ENCODE measurements at places on chromosomes 2 and 18.

DNA sequence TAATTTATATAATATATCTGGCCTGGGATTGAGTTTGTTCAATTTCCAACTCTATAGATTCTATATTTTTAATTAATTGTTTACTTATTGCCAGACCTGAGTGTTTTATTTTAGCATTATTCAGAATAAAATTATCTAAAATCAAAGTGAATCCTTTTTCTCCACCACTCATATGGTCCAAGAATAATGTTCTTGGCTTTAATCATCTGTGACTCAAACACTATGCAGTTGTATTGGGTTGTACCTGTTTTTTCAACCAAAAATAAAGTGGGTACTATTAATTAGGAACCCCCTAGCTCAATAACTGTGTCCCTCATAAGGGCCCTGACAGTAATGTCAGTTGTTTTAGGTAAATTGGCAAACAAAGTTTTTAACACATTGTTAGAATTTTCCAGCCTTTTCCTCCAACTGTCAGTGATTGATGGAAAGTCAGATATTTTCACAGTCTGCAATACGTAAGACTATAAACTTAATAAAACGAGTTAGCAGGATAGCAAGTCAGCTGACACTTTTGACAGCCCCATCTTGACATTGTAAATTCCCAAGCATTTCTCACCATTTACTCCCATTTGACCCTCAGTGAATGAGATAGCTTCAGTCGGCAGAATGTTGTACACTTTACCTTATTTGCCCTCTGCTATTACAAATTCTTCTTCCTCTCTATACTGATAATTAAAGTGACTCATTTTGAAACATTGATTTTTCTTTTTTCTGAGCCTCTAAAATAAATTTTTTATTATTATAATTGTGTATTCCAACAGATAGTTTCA is 587.4 kb downstream of the METTL4 start:
- DNase-seq = no peak

- DNase-seq = no peak
Measured at GRCh38 chr2:138029276-138029675, 65.0 kb downstream of the HNMT start.

DNA sequence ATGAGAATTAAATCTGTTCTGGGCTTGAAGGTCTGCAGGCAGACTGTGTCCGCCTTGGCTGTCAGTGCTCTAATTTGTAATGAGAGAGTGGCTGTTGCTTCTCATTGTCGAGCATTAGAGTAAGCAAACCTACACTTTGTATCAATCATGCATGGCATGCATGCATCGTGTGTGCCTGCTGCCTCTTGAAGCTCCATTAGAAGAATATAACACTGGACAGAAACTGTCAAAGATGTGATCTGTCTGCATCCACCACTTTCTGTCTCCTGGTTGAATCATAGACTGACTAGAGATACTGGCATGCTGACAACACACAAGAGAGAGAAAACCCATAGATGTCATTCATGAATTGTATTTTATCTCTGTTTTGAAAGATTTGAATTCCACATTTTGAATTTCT is 275.0 kb upstream of the NXPH2 start:
- no peak for DNase-seq

GRCh38 chr2:224145751-224146355 is 106.8 kb upstream of the SERPINE2 start:
- no peak for DNase-seq

DNA sequence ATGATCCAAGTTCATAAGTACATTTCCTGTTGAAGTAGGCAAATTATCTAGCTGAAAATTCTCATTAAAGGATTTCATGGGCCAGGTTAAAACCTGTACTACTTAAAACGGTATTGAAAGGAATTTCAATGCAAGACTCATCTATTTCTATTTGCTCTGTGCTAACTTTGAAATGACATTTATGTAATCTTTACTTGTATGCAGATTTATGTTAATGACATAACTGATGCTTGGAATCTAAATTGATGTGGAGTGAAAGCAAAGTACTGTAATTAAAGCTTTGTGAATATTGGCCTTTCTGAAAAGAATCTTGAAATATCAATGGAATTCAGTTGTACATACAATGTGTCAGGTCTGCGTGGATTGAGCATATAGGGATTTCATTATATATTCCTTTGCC is 390.0 kb downstream of the CPS1 start:
- DNase-seq = no peak

DNA sequence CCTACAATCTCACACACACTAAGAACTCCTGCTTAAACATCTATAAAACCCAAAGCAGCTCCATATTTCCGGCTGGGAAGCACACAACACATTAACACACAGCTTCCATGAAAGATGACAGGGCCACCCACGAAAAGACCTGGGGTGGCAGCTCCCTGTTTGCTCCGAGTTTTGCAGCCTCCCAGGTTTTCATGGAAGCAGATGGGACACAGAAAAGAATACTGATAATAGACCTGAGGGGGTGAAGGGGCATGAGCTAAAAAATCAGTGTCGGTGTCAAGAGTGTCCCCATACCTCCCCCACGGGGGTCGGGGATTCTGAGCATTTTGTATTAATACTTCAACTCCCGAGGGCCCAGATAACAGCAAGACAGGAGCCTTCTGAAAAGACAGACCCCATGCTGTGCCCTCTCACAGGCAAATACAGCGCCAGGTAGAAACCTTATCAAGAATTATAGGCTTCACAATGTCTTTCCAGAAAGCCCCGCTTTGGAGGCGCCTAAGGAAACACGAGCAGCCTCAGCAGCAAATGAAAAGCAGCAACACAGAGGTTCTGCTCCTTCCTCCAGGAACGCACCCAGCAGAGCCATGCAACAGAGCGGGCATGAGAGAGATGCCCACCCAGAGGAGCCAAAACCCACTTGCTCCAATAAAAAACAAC is 50.5 kb downstream of the ZNF516 start:
- DNase-seq = no peak

DNA sequence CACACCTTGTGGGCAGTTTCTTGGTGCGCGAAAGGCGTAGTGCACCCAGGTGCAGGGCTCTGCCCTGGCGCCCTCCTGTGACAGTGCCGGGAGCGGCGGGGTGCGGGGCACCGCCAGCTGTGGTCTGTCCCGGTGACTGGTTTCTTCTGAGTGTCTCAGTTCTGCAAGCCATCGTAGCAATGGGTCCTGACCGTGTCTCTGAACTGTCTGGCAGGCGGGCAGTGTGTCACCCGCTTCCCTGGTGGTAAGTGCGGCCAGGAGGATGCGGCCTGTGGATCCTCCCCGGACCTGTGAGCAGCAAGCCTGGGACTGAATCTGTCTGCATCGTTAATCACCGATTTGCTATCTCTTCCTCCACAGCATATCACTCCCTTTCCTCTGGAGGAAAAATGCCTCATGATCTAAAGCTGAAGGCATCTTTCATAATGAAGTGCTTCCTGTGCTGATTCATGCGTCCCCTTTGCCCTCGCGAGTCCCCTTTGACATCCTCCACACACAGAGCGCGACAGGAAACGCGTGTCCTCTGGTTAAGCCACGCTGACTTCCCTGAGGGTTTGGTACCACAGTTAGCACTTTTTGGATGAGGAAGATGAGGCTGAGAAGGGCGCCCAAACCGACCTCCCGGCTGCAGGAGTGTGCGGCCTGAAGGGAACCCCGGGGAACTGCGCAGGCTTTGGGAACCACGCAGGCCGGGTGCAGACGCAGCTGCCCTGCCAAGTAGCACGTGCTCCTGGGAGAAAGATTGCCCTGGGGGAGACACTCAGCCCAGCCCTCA is 416.0 kb upstream of the HS6ST1 start:
- no peak for DNase-seq

DNA sequence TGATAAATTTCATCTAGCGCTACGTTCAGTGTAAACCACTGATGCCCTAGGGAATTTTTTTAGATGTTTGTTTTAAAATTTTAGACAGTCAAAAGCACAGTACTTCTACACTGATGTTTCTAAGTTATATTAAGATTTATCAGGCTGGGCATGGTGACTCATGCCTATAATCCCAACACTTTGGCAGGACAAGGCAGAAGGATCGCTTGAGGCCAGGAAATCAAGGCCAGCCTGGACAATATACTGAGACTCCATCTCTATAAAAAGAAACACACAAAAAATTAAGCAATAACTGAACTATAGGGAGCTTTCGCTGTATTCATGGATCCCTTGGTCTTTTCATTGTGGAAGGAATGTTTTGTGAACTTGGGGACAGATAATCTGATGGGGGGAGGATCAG is 50.6 kb upstream of the MAPRE2 start:
- no peak for DNase-seq

- DNase-seq = no peak
Measured at GRCh38 chr2:2101924-2102323, 229.2 kb downstream of the MYT1L start.

GRCh38 chr2:55604027-55604565 is 13.3 kb downstream of the PPP4R3B start:
- no peak for DNase-seq

DNA sequence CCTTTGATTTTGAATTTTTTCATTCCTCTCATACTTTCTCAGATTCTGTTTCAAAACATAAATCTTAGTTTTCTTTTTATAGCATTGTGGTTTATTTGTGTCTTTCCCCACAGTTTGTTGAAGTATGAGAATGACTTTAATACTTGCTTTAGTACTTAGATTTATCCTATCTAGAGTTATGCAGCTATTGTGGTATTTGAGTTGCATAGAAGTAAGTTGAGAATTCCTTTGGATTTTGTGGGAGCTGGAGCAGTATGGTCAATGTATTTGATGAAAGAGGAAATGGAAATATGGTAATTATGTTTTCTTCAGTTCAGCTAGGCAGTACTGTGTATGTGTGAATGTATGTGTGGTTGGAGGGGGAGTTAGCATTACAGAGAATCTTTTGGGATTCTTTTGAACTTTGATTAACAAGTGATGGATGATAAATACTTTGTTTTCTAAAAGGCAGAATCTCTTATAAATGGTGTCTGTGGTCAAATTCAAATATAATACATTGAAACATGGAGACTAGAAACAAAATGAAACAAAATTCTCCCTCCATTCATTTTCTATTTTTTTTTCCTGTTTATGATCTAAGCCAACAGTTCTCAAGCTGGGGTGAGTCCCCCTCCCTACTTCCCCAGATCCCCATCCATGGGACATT is 3.0 kb downstream of the ACVR2A start:
- DNase-seq = no peak

- no peak for DNase-seq
Measured at GRCh38 chr18:12092398-12093229, 1.0 kb upstream of the ANKRD62 start.

GRCh38 chr2:33058716-33059470 is 112.1 kb downstream of the LTBP1 start:
- no peak for DNase-seq
